ENCODE measurements at places on chromosomes 1 and 21. TPM values are rescaled to one million over a fixed set of nuclear protein-coding genes. Genes with fewer than 3 reads are reported as not detected.

Gene CRABP2
- 39.0 TPM for total RNA-seq

Gene FMO5
- total RNA-seq = 1.3 TPM

Gene PWP2
- 31.5 TPM for total RNA-seq

Gene PDPN
- total RNA-seq = 28.7 TPM

Measured in fibroblast of villous mesenchyme (primary cell).